ENCODE measurements at places on chromosomes 7 and 10.

DNA sequence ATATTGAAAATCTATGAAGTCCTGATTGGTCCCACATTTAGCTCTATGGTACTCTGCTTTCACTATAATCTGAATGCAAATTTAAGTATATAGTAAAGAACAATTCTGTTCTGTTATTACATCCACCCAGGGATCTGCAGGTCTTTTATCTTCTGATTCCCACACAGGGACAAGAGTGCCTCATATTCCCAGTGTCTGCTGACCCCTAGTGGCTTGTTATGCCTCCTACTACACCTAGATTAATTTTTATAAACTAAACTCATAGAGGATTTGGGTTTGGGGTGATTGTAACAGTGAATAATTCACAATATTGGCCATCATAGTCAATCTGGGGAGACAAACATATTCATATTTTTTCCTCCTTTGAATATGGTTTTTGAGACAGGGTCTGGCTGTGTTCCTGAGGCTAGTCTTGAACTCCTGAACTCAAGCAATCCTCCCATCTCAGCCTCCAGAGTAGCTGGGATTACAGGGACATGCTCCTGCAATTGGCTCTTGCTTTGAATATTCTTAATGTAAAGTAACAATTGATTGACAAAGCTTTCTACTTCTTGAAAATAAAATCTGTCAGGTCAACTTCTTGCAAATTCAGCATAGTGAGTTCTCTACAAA is 282.1 kb downstream of the KCND2 start:
- no peak for DNase-seq

DNA sequence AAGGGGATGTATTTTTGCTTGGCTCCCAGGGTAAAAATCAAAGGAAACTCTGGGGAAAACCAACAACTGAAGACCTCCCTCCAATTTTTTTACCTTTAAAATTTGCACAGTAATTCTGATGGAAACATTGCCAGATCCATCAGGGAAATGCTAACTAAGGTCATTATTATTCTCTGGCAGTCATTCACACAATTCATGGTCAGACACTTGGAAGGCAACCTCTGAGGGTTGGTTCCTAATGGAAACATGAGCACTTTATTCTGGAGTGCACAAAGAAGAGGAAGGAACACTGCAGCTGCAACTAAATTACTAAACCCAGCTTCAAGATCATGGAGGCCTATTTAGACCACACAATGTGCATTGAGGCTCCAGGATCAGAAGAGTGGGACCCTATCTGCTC is 34.2 kb downstream of the SRI start:
- DNase-seq: no peak

DNA sequence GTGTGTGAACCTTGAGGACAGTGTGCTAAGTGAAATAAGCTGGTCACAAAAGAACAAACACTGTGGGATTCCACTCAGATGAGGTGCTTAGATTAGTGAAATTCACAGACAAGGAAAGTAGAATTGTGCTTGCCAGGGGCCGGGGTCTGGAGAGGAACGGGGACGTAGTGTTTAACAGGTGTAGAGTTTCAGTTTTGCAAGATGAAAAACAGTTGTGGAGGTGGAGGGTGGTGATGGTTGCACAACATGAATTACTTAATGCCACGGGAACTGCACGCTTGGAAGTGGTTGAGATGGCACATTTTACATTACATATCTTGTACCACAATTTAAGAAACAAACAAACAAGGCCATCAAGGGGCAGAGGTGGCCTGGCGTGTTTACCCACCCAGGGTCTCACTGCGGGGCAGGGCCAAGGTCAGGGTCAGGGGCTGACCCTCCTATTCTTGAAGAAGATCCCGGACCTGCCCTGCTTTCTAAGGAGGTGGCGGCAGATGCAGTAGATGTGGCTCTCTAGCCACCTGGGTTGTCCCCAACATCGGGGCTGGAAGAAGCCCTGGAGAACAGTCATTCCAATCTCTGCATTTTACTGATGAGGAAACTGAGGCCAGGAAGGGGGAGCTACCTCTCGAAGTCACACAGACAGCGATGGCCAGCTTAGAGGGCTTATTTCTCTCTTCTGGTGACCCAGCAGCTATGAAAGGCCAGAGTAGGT is 91.5 kb upstream of the LRRC4 start:
- DNase-seq: no peak

DNA sequence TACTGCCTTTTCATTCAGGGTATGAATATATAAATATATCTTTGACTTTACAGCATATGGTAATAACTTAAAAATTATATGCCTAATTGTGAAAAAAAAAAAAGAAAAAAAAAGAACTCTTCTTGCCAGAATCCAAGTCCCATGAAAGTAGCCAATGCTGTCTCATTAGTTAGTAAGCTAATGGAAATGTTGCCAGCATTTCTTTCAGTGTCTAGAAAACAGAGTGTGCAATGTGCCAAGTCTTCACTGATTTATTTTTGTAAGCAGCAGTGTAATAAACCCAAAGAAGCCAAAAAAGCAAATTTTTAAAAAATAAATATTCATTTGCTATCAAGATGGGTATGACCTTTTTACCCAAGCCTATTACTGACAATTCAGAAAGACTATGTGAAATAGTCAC is 31.1 kb upstream of the LRRN3 start:
- DNase-seq: no peak

DNA sequence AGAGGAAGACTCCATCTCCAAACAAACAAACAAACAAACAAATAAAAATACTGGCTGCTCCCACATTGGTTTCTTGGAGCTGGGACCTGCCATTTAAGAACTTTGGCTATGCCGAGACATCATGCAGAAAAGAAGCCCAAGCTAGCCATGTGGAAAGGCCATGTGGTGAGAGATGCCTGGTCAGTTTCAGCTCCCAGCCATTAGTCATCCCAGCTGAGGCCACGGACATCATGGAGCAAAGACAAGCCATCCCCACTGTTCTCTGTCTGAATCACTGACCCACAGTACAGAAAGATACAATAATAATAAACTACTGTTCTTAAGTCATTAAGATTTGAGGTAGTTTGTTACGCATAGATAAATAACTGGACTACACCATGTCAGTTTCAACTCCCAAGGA is 70.0 kb upstream of the PCBD1 start:
- DNase-seq: no peak

DNA sequence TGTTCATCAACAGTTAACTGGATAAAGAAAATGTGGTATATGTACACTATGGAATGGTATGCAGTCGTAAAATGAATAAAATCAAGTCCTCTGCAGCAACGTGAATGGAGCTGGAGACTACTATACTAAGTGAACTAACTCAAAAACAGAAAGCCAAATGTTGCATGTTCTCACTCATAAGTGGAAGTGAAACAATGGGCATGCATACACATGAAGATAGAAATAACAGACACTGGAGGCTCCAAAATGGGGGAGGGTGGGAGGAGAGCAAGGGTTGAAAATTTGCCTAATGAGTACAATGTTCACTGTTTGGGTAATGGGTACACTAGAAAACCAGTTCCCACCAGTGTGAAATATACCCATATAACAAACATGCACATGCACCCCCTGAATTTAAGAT is 179.5 kb downstream of the ZWINT start:
- no peak for DNase-seq

GRCh38 chr7:107068156-107068555 is 23.7 kb downstream of the PRKAR2B start:
- no peak for DNase-seq

DNA sequence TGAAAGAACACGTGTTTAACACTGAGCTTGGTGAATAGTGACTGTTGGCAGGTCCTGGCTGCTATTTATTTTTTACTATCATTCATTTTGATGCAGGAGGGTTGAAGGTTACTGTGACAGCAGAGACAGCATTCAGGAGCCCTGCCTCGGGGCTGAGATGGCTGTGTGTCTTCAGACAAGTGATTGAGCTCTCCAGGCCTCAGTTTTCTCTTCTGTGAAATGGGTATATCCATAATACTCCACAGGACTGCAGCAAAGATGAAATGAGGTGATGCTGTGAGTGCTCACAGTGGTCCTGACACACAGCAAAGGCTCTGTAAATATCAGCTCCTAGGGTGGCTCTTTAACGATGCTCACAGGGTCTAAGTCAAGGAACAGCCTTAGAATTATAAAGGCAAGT is 295.2 kb downstream of the GFRA1 start:
- DNase-seq: no peak

DNA sequence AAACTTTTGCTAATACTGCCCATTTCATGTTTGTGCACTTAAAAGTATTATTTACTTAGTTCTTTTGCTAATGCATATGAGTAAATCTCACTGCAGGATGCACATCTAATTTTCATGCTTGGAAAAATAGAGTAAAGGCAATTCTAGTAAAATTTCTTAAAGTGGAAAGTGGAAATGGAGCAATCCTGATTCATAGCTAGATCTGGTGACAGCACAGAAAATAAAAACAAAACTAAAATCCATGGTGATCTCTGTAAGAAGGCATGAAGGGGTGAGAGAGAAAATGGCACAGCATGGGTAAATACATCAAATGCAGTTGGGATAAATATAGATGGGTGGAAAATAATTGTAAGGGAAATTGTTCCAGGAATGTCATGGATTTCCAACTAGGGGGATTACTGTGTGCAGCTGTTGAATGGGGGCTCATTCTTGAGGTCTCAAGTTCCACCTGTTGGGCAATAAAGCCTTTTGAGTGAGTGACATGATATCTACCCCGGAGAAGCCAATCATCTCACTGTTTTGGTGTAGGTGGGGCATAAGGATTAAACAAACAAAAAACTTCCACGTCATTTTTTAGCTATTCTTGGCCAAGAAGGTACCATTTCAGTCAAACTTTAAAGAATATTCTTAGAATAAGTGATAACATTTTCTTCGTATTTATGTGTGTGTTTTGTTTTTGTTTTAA is 1.7 kb upstream of the MCU start:
- DNase-seq: no peak

DNA sequence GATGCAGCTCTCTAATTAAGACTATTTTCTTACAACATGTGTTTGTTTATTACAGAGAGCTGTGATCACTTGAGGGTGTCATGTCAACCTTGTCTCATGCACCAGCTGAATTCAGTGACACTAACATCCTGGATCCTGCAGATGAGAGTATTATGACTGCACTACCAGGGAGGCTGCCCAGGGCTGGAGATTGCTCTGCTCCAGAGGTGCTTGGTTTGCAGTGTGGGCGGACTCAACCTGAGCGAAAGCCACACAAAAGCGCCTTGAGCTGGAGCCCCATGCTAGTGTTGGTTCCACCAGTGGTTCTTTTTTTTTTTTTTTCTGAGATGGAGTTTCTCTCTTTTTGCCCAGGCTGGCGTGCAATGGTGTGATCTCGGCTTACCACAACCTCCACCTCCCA is 33.8 kb upstream of the ATXN7L1 start:
- DNase-seq: no peak

DNA sequence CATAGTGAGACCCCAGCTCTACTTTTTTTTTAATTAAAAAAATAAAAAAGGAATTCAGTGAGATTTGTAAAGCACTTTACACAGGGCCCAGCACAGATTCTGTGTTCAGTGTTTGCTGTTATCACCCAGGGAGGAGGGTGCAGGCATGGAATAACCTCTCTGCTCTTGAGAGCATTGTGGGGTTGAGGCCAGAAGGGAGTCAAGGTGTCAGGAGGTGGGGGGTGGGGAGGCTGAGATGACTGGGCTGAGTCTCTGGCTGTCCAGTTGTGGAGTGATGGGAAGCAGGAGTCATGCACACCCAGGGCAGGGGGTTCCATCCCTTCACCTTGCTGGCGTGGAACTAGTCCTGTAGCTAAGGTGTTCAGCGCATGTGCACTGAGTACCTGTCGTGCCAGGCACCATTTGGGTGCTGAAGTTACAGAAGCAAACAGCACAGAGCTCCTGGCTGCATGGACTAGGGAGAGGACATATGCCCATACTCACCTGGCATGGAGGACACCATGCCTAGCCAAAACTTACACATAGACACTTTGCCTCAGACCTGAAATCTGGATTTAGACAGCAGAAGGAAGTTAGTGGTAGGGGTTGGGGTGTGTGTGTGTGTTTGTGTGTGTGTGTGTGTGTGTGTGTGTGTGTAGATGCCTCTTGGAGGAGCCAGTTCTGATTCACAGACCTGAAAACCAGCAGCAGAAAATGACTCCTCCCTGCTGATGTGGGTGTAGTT is 69.2 kb upstream of the LRRC4 start:
- DNase-seq: no peak

DNA sequence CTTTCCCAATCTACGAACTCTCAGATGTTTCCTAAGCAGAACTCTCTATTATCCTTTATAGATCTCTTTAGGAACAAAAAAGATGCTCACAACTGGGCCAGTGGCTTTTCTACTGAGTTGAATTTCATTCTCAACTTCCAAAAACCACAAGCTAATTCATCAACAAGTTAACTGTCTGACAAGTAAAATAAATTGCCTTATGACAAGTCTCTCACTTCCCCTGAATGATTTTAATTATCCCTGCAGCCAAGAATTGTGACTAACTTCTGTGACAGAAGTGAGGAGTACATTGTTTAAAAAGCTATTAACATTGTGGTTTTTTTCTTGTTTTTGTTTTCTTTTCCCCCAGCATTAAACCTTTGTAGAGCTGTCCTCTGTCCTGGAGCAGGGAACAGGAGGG is 343.1 kb downstream of the HPSE2 start:
- no peak for DNase-seq

DNA sequence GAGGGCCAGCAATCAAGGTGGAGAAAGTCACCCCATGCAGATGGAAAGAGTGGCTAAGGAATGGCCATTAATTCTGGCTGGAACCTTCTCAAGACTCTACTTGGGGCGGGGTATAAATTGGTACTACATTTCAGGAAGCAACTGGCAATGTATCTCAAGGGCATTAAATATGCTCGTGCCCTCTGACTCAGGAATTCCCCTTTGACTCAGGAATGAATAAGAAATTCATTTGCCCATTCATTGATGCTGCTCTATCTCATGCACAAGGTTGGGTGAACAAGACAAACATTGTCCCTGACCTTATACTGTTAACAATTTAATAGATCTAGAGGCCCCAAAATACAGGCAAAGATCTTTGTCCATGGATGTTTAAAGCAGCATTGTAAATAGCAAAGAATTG is 188.1 kb downstream of the MYOF start:
- no peak for DNase-seq

GRCh38 chr7:132584796-132585494 is 8.7 kb upstream of the PLXNA4 start:
- no peak for DNase-seq

DNA sequence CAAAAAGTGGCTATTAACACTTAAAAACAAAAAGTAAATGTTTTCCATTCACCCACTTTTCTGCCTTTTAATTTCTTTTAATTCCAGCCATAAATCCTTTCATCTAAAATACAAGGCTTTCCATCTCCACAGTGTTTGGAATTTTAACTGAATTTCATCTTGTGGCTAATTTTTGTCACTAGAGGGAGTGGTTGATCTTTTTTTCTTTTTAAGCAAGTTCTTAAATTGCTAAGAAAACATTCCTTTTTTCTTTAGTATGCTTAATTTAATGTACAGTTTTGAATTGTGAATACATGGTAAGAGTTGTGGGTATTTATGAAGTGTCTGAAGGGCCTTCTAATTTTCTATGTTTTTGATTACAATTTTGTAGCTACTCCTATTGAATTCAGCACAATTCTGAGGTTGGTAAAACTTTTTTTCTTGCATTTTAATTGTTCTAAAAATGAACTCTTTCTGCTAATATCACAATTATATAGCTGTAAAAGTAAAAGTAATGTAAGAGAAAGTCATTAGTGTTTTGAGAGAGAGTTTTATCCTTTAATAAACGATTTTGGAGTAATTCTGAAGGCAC is 54.9 kb upstream of the ANK3 start:
- no peak for DNase-seq

- no peak for DNase-seq
Observed at GRCh38 chr10:45371560-45371959, 2.5 kb upstream of the ALOX5 start.
